Activated naive CD8-positive, alpha-beta T cell treated with anti-CD3 and anti-CD28 coated beads, Interleukin-2, amount 10 ng/mL, durations not matched to agents 7 days and 5 days (primary cell): ENCODE measurements at places on chromosomes 7 and 10. TPM values are rescaled to one million over a fixed set of nuclear protein-coding genes. Genes with fewer than 3 reads are reported as not detected.

The MYO3A gene
- total RNA-seq, result not detected

The ZP3 gene
- total RNA-seq, result 0.80 TPM

The FGFBP3 gene
- 3.0 TPM for total RNA-seq

The NET1 gene
- total RNA-seq, result 20.3 TPM

The DMBT1 gene
- not detected for total RNA-seq

The CALML3 gene
- not detected for total RNA-seq

The FAS gene
- total RNA-seq, result 54.1 TPM

The NPY4R gene
- total RNA-seq, result not detected

The UBE2D4 gene
- total RNA-seq, result 7.5 TPM

The SPDYE6 gene
- not detected for total RNA-seq

The TAS2R4 gene
- total RNA-seq, result 1.9 TPM

The VSTM4 gene
- total RNA-seq, result not detected

The DRGX gene
- not detected for total RNA-seq

The SEMA3C gene
- total RNA-seq, result 0.11 TPM

The HTR5A gene
- total RNA-seq, result not detected

The HMX2 gene
- total RNA-seq, result not detected

The EGR2 gene
- total RNA-seq, result 1.4 TPM

The GPR22 gene
- total RNA-seq, result not detected

The DNTT gene
- not detected for total RNA-seq
